Ecto neural progenitor cell (in vitro differentiated cells): ENCODE measurements at places on chromosomes 7 and 10.

DNA sequence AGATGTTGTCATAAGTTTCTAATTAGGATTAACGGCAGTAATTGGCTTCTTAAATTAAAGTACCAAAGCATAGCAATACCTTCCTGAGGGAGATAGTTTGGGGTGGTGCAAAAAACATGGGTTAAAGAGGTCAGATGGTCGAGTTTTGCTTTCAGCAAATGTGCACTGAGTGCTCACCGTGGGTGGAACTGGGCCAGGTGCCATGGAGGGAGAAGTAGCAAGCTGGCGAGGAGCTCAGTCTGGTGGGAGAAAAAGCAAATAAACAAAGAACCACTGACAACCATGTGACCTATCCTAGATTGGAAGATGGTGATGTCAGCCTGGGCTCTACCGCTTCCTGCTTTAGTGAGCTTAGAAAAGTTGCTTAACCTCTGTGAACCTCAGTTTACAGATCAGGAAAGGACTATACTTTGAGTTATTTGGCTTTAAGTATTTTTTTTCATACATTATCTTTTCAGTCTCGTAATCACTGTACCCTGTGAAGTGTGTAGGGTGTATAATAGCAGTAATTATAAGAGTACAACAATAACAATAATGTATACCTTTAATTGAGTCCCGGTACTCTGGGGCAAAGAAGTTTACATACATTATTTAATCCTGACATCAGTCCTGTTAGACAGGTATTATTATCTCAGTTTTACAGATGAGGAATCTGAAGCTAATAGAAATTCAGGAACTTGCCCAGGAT lies 69.0 kb upstream of the PDCD4 start:
- no peak for DNase-seq

- DNase-seq: no peak
Measured at GRCh38 chr7:80467069-80467468, 44.8 kb downstream of the GNAT3 start.

- no peak for DNase-seq
Measured at GRCh38 chr7:112743811-112744210, 46.4 kb downstream of the TMEM168 start.

- no peak for DNase-seq
Measured at GRCh38 chr7:37450035-37450434, 1.4 kb upstream of the ELMO1 start.

DNA sequence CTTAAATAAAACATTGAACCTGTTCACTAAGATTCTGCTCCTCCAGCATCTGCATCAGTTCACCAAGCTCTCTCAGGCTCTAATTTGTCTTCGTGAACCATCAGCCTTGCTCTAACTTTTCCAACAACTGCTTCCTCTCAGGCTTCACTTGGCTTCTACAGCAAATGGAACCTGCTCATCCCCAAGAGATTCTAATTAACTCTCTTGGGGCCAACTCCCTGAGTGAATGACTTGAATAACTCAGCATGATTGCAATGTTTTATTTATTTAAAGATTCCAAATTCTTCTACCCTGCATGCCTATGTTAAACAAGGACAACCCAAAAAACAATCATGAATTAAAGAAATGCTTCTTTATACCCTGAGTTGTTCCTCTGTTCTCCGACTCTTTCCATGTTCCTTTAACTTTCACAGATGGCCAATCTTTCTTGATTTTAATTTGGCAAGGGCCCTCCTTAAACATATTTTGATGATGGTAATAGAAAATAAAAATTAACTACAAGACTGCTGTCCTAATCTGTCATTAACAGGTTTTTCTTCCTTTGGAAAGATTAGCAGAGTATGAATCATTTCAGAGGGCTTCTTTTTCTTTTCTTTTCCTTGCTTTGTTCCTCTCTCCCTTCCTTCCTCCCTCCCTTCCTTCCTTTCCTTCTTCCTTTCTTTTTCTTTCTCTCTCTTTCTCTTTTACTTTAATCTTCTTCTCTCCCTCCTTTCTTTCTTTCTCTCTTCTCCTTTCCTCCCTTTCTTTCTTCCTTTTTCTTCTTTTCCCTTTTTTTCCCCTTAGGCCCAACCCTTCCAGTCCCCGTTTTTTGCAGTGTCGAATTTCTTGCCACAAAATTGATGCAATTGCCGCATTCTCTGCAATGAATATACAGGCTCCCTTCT lies 195.0 kb upstream of the RHOBTB1 start:
- DNase-seq: no peak

- DNase-seq: no peak
Measured at GRCh38 chr7:14626076-14626475, 276.5 kb downstream of the DGKB start.

- DNase-seq: no peak
Measured at GRCh38 chr7:69342154-69342884, 256.0 kb upstream of the AUTS2 start.
